Heart left ventricle (tissue), 16 donors: ENCODE measurements at places on chromosomes 6 and 20. TPM values are rescaled to one million over a fixed set of nuclear protein-coding genes. Genes with fewer than 3 reads are reported as not detected.

ENPP4 gene
- 39.6 TPM for polyA plus RNA-seq

OR2H1 gene
- polyA plus RNA-seq: not detected

SLC17A1 gene
- not detected for polyA plus RNA-seq

OARD1 gene
- polyA plus RNA-seq: 28.1 TPM

GJA1 gene
- 121 TPM for polyA plus RNA-seq

MCM8 gene
- polyA plus RNA-seq: 4.9 TPM

PGM3 gene
- 18.7 TPM for polyA plus RNA-seq

RNF144B gene
- polyA plus RNA-seq: 8.0 TPM

DNA sequence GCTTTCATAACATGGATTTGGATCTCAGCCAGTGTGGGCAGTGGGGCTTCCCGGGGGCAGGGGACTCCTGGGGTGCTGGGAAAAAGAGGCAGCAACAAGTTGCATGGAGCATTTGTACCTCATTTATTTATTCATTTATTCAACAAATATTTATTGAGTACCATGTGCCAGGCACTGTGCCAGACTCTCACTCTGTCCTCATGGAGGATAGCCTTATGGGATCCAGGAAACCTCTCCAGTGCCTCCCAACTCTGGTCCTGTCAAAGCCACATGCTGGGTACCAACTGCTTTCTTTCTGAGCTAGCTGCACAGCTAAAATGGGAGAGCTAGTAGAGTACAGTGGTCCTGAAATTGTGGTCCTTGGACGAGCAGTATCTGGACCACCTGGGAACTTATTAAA is 87.8 kb upstream of the EPB41L1 start:
- no peak overlapping the region for H3K4me3 ChIP-seq
- H3K36me3 ChIP-seq: no peaks in the 10 kb centered on the region
- no peak overlapping the region for H3K27ac ChIP-seq
- H3K27me3 ChIP-seq: no peaks in the 10 kb centered on the region
- DNase-seq: no peak

- H3K27ac ChIP-seq: peak overlapping the region; percentile 90
- H3K27me3 ChIP-seq: no peaks in the 10 kb centered on the region
- no peak overlapping the region for H3K4me3 ChIP-seq
- DNase-seq: no peak
- H3K36me3 ChIP-seq: no peaks in the 10 kb centered on the region
Measured at GRCh38 chr20:44714102-44714700, 968 bp upstream of the CCN5 start.

- peak overlapping the region; percentile 80 for H3K27ac ChIP-seq
- peaks cover 43% of the 10 kb centered on the region for H3K27me3 ChIP-seq
- peak overlapping the region; percentile 53 for H3K4me3 ChIP-seq
- peak; percentile 22 for DNase-seq
Measured at GRCh38 chr6:138107752-138108592, 753 bp upstream of the PERP start.

DNA sequence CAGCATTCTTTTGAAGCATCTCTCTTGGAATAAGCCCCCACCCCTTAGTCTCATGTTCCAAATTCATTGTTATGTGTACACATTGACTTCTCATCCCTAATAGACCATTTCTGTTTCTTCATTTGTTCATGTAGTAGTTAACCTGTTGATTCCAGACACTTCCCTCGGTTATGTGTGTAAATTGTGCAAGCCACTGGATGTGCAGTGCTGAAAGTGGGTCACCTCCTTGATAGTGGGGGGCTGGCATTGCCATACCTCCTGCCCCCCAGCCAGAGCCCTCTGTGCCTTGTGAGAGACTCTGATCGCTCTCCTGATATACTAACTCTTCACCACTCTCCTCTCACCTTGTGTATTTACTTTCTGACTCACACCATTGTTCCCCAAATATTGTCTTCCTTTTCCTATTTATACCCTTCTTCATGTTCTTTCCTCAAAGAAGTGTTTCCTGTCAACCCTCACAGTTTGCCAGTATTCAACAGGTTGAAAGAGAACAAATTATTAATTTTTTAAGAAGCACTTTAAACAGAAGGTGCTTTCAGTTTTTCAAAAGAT is 59.0 kb downstream of the HIVEP1 start:
- DNase-seq: no peak
- H3K4me1 ChIP-seq: peaks cover 27% of the 10 kb centered on the region
- H3K27ac ChIP-seq: no peak overlapping the region
- no peaks in the 10 kb centered on the region for H3K36me3 ChIP-seq

DNA sequence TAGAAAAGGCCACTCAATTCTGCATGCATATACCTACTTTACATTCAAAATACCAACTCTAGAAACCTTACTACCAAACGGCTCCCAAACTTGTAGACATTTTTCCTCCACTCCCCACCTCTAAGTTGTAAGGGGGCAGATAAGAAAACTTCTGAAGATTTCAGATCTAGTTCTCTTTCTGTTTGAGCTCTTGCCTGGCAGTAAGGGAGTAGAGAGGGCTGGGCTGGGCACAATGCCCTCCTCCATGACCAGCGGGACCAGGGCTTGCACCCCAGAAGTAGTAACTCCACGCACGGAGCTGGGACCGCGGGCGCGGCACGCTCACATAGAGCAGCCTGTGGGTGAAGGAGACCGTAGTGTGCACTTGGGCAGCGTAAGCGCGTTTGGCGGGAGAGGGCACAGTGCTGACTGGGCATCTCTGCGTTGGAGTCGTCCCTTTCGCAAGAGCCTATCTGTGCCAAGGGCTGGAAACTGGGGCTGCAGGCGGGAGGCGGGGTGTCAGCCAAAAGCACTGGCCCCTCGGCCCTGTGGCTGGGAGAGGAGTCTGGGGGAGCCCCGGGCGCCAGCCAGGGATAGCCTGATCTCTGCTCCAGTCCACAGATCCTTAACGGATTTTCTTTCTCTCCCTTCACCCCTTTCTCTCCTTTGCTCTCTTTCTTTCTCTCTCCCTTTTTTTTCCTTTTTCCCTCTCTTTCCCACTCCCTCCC is 32.4 kb downstream of the PHACTR1 start:
- no peaks in the 10 kb centered on the region for H3K36me3 ChIP-seq
- DNase-seq: no peak
- no peaks in the 10 kb centered on the region for H3K4me1 ChIP-seq
- peaks cover 53% of the 10 kb centered on the region for H3K27me3 ChIP-seq
- H3K4me3 ChIP-seq: no peak overlapping the region
- no peak overlapping the region for H3K27ac ChIP-seq

GRCh38 chr6:101181006-101181405 is 212.5 kb upstream of the GRIK2 start:
- no peaks in the 10 kb centered on the region for H3K4me1 ChIP-seq
- H3K27me3 ChIP-seq: no peaks in the 10 kb centered on the region
- no peak overlapping the region for H3K27ac ChIP-seq

- no peaks in the 10 kb centered on the region for H3K36me3 ChIP-seq
- no peak overlapping the region for H3K4me3 ChIP-seq
- peak; percentile 40 for DNase-seq
- no peak overlapping the region for H3K27ac ChIP-seq
- H3K27me3 ChIP-seq: no peaks in the 10 kb centered on the region
Measured at GRCh38 chr20:8129211-8129976, 2.7 kb upstream of the PLCB1 start.

- no peak overlapping the region for H3K4me3 ChIP-seq
- peaks cover 13% of the 10 kb centered on the region for H3K4me1 ChIP-seq
- DNase-seq: no peak
Measured at GRCh38 chr20:59945731-59946130, 5.5 kb downstream of the FAM217B start.

DNA sequence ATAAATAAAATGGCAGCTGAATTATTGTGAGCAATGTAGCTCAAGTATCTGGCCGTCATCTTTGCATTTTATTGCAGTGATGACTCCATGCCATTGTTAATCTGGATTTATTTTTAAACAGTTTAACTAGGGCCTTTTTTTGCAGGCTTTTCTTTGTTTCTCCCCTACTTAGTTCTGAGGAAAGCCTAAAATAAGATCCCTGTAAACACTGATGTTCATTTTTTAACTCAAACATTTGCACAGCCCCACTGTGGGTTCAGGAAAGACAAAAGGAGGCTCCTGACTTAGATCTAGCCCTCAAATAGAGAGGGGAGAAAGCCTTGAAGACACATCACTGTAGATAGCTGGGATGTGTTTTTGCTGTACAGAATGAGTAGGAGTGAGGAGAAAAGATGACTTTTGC is 69.2 kb downstream of the PLEKHG1 start:
- no peak overlapping the region for H3K4me3 ChIP-seq
- no peak for DNase-seq
- H3K27ac ChIP-seq: peak overlapping the region; percentile 29

DNA sequence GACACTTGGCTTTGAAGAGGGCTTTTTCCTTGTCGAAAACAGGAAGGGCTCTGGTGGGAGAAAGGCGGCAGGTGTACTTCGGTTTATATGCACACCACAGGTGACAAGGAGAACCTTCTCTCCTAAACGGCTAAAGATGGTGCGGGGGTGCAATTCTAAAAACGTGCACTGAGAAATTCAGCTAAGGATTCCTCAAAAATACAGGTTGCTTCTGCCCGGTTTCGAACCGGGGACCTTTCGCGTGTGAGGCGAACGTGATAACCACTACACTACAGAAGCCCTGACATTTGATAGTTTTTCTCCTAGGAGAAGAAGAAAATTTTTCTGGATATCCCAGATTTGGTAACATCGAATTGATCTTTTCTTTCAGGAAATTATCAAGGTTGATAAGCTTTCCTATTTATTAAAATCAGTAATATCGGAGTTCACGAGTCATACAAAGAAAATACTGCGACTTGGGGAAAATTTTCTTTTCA is 32.0 kb downstream of the POM121L2 start:
- peaks cover 95% of the 10 kb centered on the region for H3K27me3 ChIP-seq
- DNase-seq: no peak
- no peak overlapping the region for H3K27ac ChIP-seq
- H3K4me1 ChIP-seq: no peaks in the 10 kb centered on the region
- H3K4me3 ChIP-seq: no peak overlapping the region
- H3K36me3 ChIP-seq: no peaks in the 10 kb centered on the region

- H3K4me1 ChIP-seq: peaks cover 27% of the 10 kb centered on the region
- peak; percentile 67 for DNase-seq
- H3K4me3 ChIP-seq: no peak overlapping the region
- H3K27ac ChIP-seq: peak overlapping the region; percentile 60
- no peaks in the 10 kb centered on the region for H3K36me3 ChIP-seq
Measured at GRCh38 chr20:51750037-51750769, 18.0 kb downstream of the ATP9A start.

DNA sequence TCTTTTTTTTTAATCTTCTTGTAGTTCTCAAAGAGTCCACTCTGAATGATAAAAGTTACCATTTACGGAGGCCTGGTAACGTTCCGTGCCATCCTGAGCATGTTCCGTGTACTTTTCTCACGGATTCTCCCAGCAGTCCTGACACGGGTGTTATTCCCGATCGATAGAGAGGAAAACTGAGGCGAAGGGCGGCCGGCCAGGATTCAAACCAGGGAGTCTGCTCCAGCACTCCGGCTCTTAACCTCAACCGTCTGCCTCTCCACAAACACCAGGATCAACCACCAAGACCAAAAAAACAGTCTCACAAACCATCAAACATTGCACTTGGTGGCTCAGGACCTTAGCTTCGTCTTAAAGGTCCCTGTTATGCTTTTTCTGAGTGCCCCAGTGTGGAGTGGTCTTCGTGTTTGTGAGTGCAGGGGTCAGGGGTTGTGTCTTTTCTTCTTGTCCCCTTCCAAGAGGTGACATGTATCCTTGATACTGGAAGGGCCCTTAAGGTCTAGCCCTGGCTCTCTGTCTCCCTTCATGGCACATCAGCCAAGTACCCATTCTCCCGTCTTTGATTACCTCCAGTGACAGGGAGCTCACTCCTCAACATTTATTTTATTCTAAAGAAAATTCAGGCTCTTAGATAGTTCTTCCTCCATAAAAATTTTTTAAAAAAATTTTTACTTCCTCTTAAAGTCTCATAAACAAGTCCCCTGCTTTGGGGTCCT is 35.1 kb downstream of the SRC start:
- H3K4me1 ChIP-seq: no peaks in the 10 kb centered on the region
- DNase-seq: no peak
- no peaks in the 10 kb centered on the region for H3K36me3 ChIP-seq
- H3K27me3 ChIP-seq: no peaks in the 10 kb centered on the region

GRCh38 chr6:111723412-111723970 is 117.8 kb upstream of the TRAF3IP2 start:
- no peak overlapping the region for H3K4me3 ChIP-seq
- H3K27me3 ChIP-seq: no peaks in the 10 kb centered on the region
- peaks cover 57% of the 10 kb centered on the region for H3K4me1 ChIP-seq
- H3K27ac ChIP-seq: no peak overlapping the region
- peaks cover 12% of the 10 kb centered on the region for H3K36me3 ChIP-seq

- H3K36me3 ChIP-seq: no peaks in the 10 kb centered on the region
- H3K27me3 ChIP-seq: no peaks in the 10 kb centered on the region
- H3K4me3 ChIP-seq: no peak overlapping the region
- no peak overlapping the region for H3K27ac ChIP-seq
Measured at GRCh38 chr6:139313229-139313628, 21.4 kb upstream of the TXLNB start.

GRCh38 chr20:37468886-37469285 is 52.2 kb upstream of the NNAT start:
- no peak overlapping the region for H3K27ac ChIP-seq
- no peak for DNase-seq
- no peaks in the 10 kb centered on the region for H3K36me3 ChIP-seq
- no peak overlapping the region for H3K4me3 ChIP-seq
- H3K4me1 ChIP-seq: no peaks in the 10 kb centered on the region

DNA sequence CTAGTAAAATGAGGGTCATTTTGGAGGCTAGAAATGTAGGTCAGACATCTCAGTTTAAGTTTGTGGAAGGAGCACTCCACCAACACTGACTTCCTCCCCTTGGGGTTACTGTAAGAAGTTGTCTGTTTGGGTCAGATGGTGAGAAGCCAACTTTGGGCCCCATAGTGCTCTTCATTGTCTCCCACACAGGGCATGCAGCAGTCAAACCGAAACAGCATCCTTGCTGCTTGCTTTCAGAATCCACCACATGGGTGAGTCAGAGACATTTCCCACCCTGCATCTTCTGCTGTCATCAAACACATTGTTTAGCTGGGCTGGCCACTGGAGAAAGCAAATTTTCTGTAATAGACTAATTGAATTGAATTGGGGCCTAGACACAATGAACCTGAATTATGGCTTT is 16.8 kb downstream of the IL17F start:
- no peaks in the 10 kb centered on the region for H3K4me1 ChIP-seq
- DNase-seq: no peak
- no peak overlapping the region for H3K27ac ChIP-seq
- peaks cover 4% of the 10 kb centered on the region for H3K27me3 ChIP-seq

- H3K4me3 ChIP-seq: no peak overlapping the region
- peaks cover 12% of the 10 kb centered on the region for H3K4me1 ChIP-seq
- no peak for DNase-seq
- no peaks in the 10 kb centered on the region for H3K36me3 ChIP-seq
- no peak overlapping the region for H3K27ac ChIP-seq
- no peaks in the 10 kb centered on the region for H3K27me3 ChIP-seq
Measured at GRCh38 chr6:11328613-11329247, 96.3 kb upstream of the NEDD9 start.

DNA sequence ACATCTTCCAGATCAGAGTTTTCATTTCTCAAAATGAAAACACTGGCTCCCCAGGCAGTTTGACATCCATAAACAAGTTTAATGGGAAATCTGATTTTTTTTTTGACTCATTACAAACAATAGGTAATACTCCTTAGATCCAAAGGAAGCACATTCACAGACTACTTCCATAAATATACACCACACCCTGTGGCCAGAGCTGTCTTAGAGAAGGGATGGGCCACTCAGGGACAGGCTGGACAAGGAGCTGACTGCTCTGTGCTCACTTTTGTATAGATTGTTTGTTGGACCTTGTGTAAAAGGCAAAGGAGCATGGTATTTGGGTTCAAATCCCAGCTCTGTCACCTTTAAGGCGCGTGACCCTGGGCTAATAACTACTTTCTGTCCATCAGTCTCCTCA is 12.8 kb upstream of the DDO start:
- no peaks in the 10 kb centered on the region for H3K4me1 ChIP-seq
- no peak for DNase-seq
- H3K4me3 ChIP-seq: no peak overlapping the region
- H3K27ac ChIP-seq: no peak overlapping the region
- no peaks in the 10 kb centered on the region for H3K36me3 ChIP-seq
